Ecto neural progenitor cell (in vitro differentiated cells): ENCODE measurements at places on chromosomes 3 and 15.
A peak's percentile ranks its signal among the peaks of the same experiment; 100 is the strongest.

GRCh38 chr3:178982137-178982536, 89.5 kb downstream of the ZMAT3 start:
- DNase-seq: no peak

DNA sequence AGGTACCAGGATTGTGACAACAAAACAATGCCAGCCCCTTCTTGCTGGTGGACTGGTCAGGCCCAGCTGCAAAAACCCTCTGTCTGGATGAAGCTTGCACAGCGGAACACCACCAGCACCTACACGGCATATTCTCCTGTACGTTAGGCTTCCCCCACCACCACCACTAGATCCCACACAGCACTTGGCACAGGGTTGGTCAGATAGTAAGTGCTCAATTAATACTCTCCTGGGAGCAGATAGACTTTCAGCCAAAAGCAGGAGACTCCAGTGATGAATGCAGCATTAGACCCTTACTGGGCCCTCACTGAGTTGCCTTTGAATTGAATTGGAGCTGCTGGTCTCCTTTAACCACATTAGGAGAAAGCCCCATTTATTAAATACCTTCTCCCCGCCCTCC, 97.9 kb downstream of the CPN2 start:
- DNase-seq: peak; percentile 23

DNA sequence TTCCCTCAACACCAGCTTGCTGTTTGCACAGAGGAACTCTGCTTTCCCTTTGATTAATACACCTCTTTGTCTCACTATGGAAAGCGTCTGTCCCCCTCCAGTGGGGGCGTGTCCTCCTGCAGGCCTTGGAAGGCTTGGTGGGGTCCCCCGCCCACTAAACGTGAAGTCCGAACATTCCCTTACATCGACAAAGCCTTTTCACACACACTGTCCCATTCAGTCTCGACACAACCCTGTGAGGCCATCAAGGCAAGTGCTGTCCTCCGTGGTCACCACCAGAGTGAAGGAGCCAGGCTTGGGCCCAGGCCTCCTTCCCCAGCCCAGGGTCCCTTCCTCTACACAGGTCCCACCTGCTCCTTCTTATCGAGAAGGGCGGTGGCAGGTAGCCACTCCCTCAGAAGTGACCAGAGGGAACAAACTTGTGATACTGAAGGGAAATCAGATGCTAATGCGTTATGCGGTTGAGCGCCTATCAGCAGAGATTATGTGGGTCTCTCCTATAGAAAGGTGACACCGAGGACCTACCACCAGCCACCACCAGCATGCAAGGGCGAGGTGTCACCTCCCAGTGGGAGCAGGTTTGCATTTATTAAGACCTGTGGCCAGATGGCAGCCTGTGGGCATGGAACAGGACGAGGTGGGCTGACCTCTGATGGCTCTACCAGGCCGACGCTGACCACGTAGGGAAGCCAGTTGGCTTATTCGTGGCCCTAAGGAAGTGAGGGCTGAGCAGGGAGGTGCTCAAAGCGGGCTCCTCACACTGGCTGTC, 6.6 kb downstream of the NRROS start:
- DNase-seq: no peak

DNA sequence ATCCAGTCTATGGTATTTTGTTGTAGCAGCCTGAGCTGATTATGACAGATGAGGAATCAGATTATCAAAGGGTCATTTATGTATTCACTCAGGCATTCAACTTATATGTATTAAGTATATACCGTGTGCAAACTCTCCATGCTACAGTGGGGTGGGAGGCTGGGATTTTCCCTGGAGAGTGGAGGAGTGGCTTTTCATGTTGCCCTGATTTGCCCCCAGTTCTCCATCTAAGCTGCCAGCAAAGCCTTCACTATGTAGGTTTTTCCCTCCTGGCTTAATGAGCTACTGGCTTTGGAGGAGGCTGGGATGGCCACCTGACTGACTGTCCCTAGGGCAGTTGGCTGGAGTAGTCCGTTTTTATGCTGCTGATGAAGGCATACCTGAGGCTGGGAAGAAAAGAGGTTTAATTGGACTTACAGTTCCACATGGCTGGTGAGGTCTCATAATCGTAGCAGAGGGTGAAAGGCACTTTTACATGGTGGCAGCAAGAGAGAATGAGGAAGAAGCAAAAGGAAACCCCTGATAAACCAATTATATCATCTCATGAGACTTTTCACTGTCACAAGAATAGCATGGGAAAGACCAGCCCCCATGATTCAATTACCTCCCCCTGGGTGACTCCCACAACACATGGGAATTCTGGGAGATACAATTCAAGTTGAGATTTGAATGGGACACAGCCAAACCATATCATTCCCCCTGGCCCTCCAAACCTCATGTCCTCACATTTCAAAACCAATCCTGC, 253.9 kb downstream of the RPLP1 start:
- no peak for DNase-seq

- DNase-seq: no peak
These were observed 70.0 kb upstream of the KLF13 start for GRCh38 chr15:31256378-31257265.
